ENCODE measurements at places on chromosomes 5 and 9. TPM values are rescaled to one million over a fixed set of nuclear protein-coding genes. Genes with fewer than 3 reads are reported as not detected.

The FGD3 gene
- 47.7 TPM for total RNA-seq

The PLAC8L1 gene
- 0.36 TPM for total RNA-seq

DNA sequence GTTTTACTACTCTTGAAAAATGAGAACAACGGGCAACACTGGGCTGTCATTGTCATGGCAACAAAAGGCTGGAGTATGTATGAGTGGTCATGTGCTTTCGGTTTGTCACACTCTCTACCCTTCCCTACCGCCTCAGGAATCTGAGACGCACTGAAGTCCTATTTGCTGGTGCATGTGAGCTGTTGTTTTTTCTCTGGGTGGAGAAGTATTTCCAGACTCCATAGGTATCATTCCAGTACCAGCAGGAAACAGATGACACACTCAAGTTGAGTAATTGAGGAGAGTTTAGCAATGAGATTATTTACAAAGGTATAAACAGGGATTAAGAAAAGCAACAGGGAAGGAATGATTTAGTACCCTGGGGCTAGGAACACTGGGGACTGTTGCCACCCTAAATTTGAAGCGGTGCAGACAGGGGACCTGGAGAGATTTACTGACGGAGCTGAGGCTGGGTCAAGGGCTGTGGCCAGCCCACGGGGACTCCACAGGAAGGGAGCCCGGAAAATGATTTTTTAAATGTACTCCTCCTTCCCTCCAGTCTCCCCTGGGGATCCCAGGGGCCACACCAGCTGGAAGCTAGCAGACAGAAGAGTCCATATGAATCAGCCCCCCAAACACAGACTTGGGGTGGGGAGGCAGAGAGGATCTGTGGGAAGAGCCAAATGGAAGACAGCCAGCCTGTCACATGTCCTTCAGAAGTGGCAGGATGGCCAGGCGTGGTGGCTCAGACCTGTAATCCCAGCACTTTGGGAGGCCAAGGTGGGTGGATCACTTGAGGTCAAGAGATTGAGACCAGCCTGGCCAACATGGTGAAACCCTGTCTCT is 13.2 kb upstream of the ZBTB43 start:
- DNase-seq = no peak

The ADAMTS13 gene
- total RNA-seq = 2.4 TPM

- DNase-seq = no peak
Observed at GRCh38 chr5:138706655-138707480, 46.4 kb upstream of the CTNNA1 start.

The GFPT2 gene
- total RNA-seq = 0.15 TPM

- no peak for DNase-seq
Observed at GRCh38 chr9:89766991-89767390, 162.2 kb downstream of the GADD45G start.

- DNase-seq = peak; percentile 69
Observed at GRCh38 chr5:131394128-131394527, 130.3 kb downstream of the CDC42SE2 start.

The LHX3 gene
- not detected for total RNA-seq

DNA sequence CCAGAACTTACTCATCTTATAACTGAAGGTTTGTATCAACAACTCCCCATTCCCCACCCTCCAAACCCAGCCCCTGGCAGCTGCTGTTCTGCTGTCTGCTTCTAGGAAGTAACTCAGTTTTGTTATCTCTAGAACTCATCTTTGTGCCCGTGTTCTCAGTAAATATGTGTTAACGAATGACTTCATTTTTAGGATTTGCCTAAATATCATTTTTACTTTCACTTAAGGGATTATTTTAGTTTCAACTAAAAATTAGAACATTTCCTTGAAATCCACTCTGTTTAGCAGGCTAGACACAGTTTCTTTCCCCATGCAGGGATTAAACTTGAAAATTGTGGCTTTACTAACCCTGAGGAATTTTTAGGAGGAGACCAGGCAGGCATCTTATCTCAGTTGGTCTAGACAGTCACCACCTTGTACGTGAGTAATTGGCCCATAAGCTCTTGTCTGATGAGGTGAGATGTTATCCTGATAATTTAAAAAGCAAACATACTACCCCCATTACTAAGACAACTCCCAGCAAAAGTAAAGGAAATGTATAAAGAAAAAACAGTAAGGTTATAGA is 68.2 kb upstream of the TNFAIP8 start:
- peak; percentile 68 for DNase-seq

The IFNA21 gene
- not detected for total RNA-seq

GRCh38 chr5:61884252-61884855 is 421.7 kb upstream of the KIF2A start:
- DNase-seq = no peak

GRCh38 chr9:71465392-71465791 is 302.9 kb downstream of the CEMIP2 start:
- DNase-seq = no peak

GRCh38 chr9:116661037-116661954 is 25.8 kb upstream of the TRIM32 start:
- no peak for DNase-seq

DNA sequence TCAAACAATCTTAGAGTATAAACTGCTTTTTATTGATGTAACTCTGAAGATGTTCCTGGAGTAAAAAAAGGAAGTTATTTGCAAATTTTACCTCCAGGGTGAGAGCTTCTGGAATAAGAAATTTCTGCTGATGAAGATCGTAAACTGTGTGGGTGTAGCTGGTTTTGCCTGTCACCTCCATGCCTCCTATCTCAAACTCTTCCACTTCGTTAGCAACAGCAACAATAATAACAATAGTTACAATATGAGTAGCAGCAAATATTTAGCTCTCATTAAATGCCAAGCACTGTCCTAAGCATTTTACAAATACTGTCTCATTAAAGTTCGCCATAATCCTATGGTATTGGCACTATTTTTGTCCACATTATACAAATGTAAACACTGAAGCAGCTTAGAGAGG is 57.9 kb downstream of the GCNT1 start:
- no peak for DNase-seq

DNA sequence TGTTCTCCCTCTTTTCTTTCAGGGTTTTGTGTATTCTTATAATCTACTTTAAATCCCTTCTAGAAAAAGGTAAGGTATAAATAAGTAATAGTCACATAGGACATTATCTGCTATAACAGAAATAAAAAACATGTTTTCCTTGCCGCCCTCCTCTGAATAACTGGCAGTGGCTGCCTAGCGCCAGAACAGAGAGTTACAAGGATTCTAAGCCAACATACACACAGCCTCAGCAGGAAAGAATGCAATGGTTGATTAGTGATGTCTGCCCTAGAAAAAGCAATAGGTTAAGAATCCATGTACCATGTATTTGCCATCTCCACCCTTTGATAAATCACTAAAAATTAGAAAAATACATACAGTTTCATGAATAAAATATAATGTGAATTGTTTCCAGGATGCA is 4.9 kb downstream of the MED27 start:
- no peak for DNase-seq

- no peak for DNase-seq
Observed at GRCh38 chr5:122195802-122196394, 66.6 kb downstream of the ZNF474 start.

The ISL1 gene
- not detected for total RNA-seq

The IFNA14 gene
- total RNA-seq = not detected

The MLLT3 gene
- total RNA-seq = 30.8 TPM

The GAPT gene
- not detected for total RNA-seq

DNA sequence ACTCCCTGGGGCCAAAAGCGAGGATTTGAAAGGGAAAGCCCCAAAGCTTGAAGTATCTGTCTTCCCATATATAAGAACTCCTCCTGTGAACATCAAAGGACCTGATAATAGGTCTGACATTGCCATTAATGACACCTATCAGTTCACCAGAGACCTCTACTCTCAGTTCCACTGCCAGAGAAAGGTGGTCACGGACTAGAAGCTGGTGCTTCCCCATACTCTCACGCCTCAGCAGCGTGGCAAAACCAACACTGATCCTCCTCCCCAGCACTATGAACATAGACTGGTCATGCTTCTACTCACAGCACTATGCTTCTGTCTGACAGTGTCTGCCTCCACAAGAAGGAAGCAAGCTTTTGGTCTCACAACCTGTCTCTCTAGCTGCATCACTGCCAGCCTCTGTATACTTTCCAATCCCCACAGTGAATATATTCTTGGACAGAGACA is 37.9 kb downstream of the NRG2 start:
- no peak for DNase-seq

The TMEM252 gene
- not detected for total RNA-seq

The PLPPR1 gene
- total RNA-seq = not detected

DNA sequence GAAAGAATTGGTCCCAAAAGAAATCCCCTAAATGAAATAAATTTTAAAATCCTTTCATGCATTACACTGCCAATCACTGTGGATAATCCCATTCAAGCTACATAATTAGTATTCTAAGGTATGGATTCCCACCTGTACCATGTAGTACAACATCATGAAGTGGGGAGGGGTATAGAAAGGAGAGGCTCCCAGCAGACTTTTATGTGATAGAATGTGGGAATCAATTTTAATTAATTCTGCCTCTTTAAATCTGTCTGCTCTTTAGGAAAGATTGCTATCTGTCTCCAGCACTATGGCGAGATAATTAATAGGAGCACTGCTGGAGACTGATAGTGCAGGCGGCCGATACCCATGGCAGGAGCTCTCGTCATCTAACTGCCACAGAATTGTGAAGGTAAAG is 95.4 kb downstream of the CDH12 start:
- DNase-seq = no peak

DNA sequence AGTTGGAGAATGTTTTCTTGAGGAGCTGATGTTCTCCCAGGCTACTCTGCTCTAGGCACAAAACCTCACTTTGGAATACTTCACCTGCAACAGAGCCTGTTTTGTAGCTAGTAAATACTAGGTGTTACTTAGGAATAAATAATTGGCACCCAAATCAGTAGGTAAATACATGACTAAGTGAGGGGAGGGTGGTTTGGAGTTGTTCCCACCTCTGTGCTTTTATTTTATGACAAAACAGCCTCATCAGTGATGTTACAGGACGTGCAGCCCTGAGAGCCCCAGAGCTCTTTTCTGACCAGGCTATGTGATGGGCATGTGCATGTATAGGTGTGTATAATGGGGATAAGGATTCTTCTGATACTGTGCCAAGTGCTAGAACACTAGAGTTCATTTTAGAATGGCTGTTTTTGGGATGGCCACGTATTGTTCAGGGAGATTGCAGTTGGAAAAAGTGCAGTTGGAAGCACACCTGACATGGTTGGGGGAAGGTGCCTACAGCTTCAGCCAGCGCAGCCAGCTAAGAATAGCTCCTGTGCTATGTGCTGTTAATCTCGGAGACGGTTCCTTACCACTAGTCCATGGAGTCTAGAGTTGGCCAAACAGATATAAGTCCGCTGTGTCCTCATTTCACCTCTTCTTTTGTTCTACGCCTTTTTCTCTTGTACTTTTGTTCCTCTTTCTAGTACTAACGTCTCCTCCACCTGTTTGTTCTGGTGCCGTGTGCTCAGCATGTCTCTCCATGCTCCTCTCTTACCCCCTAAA is 284.7 kb downstream of the FANCC start:
- DNase-seq = no peak

The NDUFS4 gene
- 70.5 TPM for total RNA-seq

The TMC1 gene
- not detected for total RNA-seq

DNA sequence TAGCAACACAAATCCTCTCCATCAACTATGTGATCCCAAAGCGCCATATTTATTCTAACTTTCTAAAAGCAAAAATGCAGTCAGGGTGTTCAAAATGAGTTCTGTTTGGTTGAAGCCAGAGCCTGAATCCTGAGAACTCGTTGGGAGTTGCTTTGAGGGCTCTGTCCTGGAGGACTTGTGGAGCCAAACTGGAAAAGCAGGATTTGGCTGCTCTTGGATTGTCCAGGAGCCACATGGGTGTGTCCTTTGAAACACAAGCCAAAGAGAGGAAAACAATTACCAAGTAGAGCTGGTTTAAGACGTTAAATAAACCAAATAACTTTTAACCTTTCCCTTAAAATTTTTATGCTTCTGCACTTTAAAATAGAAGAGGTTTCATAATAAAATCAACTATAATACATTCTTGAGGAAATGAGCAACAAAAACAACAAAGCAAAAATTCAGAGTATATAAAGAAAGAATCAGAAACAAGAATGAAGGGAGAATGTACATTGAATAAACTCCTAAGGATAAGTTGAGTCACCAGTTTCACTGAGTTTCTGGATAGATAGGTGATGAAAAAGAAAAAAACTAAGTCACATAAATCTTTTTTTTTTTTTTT is 13.5 kb downstream of the C5orf46 start:
- no peak for DNase-seq

DNA sequence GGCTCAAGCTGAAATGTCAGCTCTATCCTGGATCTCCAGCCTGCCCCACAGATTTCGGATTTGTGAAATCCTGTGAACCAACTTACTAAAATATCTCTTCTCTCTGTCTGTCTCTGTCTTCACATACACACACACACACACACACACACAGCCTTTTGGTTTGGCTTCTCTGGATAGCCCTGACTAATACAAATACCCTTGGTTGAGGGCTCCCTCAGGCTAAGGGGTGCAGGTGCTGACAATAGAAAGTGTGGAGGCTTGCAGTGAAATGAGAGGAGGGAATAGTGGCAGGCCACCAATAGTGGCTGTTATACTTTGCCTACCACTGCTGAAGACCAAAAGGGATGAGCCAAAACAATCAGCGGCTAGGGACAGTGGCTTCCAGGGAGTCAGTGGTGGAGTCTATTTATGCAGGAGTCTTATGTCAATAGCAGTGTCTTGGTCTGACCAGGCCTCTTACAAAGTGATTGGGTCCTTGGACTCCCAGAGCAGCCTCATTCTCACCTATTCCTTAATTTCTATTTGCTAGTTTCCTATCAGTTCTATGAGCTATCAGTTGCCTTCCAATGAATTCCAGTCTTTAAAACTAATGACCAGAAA is 93.2 kb upstream of the GAS1 start:
- DNase-seq = no peak

- DNase-seq = no peak
Observed at GRCh38 chr9:121268598-121268850, 562 bp downstream of the GSN start.

The FBLL1 gene
- 0.15 TPM for total RNA-seq

The TNC gene
- 1.2 TPM for total RNA-seq

GRCh38 chr5:54570916-54571315 is 53.4 kb downstream of the SNX18 start:
- no peak for DNase-seq

The PCDHGA1 gene
- not detected for total RNA-seq

The SUB1 gene
- total RNA-seq = 528 TPM

DNA sequence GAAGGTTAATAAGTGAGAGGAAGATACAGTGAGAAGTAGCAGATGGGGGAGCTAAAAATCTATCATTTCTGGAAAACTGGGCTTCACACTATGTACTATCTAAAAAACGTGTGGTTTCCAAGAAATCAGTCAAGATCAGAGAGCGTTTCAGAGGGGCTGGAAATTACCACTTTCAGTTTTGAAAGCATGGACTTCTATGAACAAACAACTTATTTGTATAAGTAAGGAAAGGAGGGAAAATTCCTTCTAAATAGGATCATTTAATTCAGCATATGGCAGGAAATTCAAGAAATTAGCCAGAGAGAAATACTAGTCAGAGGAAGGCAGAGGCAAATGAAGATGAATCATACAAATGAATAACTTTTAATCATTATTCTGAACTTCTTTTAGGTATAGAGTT is 11.3 kb downstream of the TNC start:
- DNase-seq = no peak

The EPB41L4A gene
- 1.5 TPM for total RNA-seq

- no peak for DNase-seq
Observed at GRCh38 chr9:137317021-137317717, 15.1 kb upstream of the NRARP start.

- peak; percentile 17 for DNase-seq
Observed at GRCh38 chr5:107388141-107388861, 282.4 kb downstream of the EFNA5 start.

Measured in activated CD4-positive, alpha-beta memory T cell treated with anti-CD3 and anti-CD28 coated beads for 36 hours (primary cell).